ENCODE measurements at places on chromosomes 4 and X.

DNA sequence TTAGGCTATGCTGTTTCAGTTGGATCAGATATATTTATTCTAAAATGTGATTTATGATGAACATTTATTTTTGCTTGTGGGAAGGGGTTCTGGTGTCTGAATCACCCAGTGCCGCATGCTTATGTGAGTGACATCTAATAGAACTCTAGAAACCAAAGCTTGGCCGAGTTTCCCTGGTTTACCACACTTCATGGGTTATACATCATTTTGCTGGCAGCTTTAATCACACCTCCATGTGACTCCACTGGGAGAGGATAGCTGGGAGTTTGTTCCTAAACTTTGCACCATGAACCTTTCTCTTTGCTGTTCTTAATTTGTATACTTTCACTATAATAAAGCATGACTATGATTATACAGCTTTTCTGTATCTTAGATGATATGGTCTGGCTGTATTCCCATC lies 382.9 kb downstream of the INPP4B start:
- no peak for DNase-seq

GRCh38 chr4:15234856-15235126 lies 193.0 kb upstream of the C1QTNF7 start:
- no peak for DNase-seq

GRCh38 chr4:182799515-182800215 lies 117.5 kb downstream of the DCTD start:
- DNase-seq, result no peak

GRCh38 chrX:106401965-106402559 lies 209.7 kb upstream of the RADX start:
- DNase-seq, result no peak

DNA sequence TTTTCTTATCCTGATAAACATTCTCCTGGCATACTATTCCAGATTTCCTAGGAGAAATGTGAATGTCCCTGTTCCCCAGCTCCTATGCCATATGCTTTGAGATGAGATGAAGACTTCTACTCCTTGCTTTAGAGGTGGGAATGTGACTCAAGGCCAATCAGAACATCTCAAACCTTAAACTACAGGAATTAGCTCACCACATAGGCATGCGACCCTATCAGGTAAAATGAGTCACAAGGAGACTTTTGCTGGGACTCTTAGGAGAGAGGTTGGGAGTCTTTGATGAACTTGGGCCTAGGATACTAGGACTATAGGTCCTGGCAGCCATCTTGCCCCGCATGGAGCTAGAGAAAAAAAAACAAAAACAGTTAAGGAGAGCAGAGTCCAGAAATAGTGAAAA lies 5.8 kb upstream of the USO1 start:
- DNase-seq, result no peak

- DNase-seq, result no peak
Observed at GRCh38 chrX:77962068-77962902, 7.2 kb downstream of the PGAM4 start.

- no peak for DNase-seq
Observed at GRCh38 chrX:42077675-42078074, 154.3 kb upstream of the CASK start.

DNA sequence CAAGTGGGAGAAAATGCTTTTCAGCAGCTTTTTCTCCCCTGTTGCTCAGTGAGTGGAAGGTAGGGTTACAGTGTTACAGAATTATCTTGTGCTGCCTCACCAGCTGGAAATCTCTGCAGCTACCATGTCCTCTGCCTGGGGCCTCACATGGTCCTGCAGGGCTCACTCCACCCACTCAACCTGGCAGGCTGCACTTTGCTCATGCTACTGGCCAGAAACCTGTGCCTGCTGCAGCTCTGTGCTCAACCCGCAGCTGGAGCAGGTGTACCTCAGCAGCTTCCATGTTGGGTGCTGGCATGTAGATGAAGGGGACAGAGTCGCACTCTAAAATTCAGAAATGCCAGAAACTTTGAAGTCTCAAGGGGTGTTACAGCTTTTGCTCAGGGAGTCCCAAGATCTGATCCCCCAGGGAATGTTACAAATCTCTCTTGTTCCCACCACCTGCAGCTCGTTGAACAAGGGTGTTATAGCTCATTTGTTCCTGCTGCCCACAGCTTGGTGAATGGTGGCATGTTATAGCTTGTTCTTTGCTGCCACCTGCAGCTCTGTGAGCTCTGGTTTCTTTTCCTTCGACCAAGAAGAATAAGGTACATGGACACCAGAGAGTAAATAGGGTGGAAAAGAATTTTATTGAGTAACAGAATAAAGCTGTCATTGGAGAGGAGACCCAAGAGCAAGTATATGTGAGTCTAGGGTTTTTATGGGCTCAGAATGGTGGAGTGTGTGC lies 845.8 kb downstream of the TECRL start:
- no peak for DNase-seq

DNA sequence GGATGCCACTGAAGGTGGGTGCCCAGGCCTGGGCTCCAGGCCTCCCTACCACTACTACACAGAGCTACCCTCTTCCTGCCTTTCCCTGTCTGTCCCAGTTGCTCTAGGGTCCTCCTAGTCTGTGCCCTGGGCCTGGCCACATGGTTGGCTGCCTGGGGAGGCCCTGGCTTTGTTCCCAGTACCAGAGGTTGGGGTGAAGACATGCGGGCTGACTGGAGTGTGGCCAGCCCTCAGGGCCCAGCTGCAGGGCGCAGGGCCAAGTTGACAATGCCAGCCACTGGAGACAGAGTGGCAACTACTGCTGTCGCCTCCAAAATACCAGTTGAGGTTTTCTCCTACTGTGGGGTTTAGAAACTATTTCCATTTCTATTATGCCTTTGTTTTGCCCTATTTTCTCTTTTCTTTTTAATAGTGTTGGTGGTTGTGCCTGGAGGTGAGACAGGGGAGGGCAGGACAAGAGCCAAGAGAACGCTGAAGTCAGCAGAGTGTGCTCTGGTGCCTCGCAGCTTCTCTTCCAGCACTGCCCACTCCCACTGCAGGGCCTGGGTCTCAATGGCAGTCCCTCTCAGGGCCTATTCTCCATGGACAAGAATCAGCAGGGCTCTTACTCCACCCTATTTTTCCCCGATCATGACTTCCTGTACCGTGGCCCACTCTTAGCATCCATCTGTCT lies 32.2 kb upstream of the XPNPEP2 start:
- DNase-seq, result no peak

DNA sequence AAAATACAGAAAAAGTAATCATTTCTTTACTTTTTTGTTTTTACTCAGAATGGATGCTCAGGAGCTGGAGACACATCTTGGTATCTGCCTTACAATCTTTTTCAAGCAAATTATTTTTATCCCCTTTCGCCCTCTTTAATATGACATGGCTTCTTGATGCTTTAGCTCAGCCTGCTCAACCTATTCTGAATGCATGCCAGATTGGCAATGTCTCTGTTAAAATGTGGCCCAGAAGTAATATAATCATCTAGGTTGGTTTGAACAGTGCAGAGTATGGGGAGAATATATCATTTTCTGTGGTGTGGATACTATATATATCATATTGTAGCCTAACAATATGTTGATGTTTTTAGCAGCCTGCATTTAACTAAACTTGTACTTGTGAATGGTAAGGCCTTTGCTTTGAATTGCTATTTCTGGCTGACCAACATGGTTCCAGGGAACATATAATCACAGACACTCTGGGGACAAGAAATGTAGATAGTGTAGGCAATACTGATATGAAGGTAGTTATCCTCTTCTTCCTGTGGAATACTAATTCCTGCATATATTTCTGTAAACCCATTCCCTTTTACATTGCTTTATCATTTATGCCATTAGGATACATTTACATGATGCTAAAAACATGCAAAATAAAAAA lies 282.7 kb downstream of the PPP3CA start:
- DNase-seq, result no peak
